Stimulated activated CD8-positive, alpha-beta memory T cell treated with anti-CD3 and anti-CD28 coated beads, Interleukin-4, amount 100 ng/mL, for 4 hours (primary cell): ENCODE measurements at places on chromosomes 11 and 22.

GRCh38 chr11:72828081-72828567, 13.9 kb downstream of the ATG16L2 start:
- DNase-seq, result no peak

DNA sequence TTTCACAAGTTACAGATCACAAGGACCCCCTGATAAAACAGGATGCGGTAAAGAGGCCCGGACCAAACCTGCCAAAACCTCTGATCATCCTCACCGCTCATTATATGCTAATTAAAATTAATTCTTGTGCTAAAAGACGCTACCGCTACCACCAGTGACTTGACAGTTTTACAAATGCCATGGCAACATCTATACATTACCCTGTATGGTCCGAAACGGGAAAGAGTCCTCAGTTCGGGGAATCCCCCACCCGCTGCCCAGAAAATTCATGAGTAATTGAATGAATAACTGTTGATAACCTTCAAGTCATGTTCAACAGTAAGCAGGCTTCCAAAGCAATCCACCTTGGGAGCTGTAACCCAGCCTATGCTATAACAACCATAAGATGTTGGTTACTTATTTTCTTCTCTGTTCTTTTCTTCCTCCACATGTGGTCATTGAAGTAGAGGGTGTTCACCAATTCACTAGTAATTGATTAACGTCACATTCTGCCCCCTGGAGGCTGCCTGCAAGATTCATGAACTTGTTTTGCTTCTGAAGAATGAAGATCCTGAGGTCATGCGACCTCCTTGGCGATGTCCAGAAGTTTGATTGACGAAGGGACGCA, 20.6 kb downstream of the APOBEC3H start:
- DNase-seq, result peak; percentile 69

DNA sequence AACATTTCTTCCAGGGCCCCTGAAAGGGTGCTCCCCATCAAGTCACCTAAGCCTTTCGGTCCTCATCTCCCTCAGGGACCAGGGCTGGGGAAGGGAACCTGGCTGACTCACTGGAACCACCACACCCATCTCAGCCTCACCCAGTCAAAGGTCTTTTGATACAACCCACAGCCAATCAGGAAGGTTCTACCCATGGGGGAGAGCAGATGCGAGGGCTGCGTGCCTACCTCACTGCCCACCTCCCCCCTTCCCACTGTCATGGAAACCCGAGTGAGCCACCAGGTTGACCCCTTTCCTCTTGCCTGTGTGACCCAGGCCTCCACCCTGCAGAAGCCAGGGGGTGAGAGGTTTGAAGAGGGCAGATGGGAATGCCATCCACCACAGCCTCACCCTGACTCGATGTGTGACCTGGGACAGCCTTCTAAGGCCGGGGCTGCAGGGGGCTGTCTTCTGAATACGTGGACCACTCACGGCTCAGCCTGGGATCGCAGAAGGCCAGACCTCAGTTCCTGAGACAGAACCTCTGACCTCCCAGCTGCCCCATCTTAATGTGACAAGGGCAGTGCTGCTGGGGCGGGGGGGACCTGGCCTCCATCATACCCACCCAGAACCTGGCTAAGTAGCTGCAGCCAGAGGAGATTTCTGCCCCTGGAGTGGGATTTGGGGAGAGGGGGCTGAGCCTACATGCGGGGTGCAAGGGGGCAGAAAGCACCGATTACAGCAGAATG, 2.7 kb downstream of the MDK start:
- no peak for DNase-seq

DNA sequence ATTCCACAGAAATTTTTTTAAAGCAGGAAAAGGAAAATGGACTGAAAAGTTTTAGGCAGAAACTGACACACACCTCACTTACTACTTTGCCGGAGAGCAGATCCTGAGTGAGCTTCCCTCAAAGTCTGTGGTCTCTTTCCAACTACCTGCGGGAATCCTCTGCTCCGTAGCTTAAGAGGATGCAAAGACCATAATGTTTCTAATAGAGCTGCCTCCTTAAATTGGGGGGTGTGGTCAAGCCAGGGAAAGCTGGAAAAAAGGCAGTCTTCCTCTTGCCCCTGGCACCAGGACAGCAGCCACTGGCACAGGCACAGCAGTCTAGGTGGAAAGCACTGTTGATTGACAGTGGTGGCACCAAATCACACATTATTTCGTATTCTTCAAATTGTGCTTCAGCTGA, at the start of gene ETS1:
Gene ETS1 (minus strand): TSS at position 144 of the 400 bp plus-strand sequence. CDS start 14,428 bp downstream, outside the sequence.
- no peak for DNase-seq

GRCh38 chr22:17336061-17336460, 33.2 kb upstream of the CECR2 start:
- no peak for DNase-seq

DNA sequence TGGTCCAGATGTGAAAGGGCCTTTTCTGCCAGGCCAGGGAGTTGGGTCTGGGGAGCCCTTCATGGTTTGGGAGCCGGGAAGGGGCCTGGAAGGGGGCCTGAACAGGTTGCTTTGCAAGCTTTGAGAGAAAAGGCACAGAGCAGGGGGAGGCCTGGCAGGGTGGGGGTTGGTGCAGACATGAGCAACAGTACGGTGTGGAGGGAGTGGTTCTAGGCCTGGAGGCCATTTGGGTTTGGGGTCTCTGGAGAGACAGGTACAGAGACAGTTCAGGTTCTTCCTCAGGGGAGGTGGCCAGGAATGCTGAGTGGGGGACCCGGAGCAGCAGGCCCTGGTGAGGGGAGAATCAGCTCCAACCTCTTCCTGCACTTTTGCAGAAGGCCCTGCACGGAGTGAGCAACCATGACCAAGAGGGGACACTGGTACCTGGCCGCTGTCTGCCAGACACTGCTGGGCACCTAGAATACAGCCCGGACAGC, 1.4 kb downstream of the KDELR3 start:
- DNase-seq, result no peak

- no peak for DNase-seq
Measured at GRCh38 chr11:26204839-26205238, 127.1 kb upstream of the ANO3 start.

- no peak for DNase-seq
Measured at GRCh38 chr22:38513063-38513462, 7.0 kb upstream of the DDX17 start.

DNA sequence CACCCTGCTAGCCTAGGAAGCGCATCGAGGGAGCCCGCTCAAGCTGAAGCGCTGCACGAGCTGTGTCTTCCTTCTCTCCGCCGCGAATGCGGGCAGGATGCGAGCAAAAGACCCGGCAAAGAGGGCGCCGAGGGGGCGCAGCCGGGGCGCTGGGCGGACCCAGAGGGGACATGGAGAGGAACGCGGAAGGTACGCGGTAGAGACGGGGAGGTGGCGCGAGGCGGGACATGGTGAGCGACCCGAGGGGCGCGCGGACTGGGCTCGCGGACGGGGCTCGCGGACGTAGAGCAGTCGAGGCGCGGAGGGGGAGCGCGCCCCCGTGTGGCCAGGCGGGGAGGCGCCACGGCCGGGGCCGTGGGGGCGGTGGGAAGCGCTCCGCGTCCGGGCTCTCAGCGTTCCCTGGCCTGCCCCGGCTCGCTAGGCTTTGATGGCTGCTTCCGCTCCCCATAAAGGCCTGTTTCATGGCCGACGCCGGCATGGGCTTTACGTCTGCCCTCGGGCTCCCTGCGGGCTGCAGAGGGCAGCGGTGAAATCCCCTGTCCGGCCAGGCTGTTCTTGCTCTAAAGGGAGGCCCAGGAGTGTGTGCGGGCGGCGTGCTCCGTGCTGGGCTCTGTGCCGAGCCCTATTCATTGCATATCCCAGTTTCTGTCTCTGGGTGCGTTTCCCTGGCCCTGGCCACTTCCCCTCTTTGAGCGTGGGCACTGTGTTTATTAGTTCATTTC, 31.2 kb upstream of the TRIM29 start:
- no peak for DNase-seq

- no peak for DNase-seq
Measured at GRCh38 chr11:94786264-94787126, 18.3 kb downstream of the AMOTL1 start.

DNA sequence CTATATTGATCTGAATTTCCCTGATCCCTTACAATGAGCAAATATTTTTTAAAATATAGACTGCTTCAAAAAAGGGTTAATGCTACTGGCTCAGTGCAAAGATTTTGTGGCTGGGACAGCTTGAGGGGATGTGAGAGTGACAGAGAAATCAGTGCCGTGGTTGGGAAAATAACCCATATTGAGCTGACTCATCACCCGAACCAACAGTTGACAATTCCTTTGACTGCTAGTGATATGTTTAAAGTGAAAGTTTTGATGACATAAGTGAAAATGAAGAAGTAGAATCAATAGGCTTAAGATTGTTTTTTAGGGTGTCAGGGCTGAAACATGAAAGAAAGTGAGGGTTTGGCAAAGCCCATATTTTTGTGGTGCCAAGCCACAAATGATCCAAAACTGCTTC, 257.1 kb upstream of the TENM4 start:
- no peak for DNase-seq

GRCh38 chr11:69106031-69106811, 49.5 kb upstream of the SMIM38 start:
- DNase-seq, result no peak

GRCh38 chr11:15730995-15731385, 616.3 kb downstream of the INSC start:
- DNase-seq, result no peak

DNA sequence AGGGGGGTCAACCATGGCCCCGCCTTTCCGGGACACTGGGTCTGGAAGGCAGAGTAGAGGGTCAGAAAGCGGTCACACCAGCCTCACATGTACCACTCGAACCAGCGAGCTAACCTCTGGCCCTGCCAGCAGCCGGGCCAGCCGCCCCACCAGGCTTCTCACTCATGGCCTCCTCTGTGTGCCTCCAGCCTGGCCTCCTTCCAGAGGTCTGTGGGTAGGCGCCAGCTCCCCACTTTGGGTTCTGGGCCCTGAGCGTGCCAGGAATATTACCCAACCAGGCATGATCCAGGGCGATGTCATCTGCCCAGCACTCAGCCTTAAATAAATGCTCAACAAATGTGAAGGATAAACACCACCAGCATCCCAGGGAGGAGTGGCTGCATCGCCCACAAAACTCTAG, 5.8 kb downstream of the SCUBE1 start:
- no peak for DNase-seq

DNA sequence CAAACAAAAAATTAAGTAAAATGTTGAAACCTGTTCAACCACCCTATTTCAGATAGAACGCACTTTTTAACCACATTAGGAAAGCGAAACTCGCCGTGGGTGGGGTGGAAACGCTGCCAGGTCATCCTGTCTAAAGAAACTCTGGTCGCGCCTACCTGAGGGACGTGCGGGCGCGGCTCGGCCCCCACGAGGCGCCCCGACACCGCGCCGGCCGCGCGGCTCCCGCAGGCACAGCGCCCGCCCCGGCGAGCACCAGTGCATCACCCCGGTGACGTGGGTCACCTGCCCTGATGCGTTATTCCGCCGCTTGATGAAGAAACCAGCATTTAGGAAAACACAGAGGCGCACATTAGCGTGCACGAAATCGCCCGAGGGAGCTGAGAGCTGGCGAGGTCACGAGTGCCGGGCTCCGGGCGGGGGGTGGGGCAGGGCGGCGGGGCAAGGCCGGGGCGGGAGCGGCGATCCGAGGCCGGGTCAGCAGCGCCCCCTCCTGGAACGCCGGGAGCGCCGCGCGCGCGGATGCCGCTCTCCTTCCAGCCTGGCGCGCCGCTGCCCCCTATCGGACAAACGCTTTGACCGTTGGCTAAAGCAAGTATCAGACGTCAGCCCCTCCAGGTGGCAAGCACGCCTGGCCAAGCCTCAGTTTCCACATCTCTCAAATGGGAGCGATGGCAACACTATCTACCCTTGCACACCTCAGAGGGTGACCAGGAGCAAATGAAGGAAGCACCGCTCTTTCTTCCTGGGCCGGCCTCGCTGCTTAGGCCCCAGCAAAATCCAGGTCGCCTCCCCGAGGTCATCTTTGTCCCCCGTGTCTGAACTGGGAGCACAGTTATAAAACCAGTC, 15.7 kb upstream of the SNX32 start:
- peak; percentile 93 for DNase-seq

- no peak for DNase-seq
Measured at GRCh38 chr22:42025421-42025820, 26.8 kb downstream of the WBP2NL start.

DNA sequence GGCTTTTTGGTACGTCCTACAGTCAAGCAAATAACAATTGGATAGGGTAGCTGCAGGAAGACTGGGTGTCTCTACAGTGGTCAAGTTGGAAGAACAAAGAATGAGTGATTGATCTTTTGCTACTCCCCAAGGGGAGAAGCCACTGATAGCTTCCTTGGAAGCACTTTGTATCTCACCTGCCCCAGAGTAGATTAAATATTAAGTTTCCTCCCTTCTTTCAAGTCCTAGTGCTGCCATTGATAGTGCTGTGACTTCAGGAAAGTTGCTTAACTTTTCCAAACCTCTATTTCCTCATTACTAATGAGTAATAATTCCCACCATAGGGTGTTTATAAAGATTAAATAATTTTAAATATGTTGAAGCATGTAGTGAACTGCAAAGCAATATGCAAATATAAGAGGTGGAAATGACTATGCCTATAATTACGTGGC, 35.6 kb upstream of the EHF start:
- DNase-seq, result no peak

GRCh38 chr11:23569134-23569533, 708.9 kb upstream of the CCDC179 start:
- DNase-seq, result no peak

- DNase-seq, result peak; percentile 44
Measured at GRCh38 chr22:49724893-49725489, 102.7 kb downstream of the BRD1 start.

DNA sequence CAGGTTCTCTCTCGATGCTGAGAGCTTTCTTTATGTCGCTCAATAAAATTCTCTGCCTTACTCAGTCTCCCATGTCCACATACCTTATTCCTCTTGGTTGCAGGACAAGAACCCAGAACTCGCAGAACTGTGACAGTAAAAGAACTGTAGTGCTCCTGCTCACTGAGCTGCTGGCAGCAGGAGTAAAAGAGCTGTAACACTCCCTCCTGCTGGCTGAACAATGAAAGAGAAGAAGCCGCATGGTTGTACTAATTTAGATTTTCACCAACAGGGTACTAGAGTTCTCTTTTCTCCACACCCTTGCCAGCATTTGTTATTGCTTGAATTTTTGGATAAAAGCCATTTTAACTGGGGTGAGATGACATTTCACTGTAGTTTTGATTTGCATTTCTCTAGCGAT, 433.2 kb downstream of the GUCY1A2 start:
- DNase-seq, result no peak

DNA sequence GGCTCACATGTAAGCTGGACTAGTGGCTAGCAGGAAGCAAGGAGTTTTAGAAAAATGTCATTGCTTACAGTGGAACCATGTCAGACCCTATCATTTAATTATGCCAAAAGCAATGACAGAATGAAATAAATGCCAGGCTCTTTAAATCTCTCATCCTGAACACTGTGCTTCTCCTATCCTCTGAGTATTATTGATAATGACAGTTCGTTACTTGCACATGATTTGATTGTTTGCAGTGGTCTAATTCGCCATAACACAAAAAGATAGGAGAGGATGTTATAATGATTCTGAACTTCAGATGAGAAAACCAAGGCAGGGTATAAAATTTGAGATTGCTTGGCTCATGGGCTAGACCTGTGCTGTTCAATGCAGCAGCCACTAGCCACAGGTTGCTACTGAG, 68.2 kb downstream of the FLI1 start:
- DNase-seq, result no peak

DNA sequence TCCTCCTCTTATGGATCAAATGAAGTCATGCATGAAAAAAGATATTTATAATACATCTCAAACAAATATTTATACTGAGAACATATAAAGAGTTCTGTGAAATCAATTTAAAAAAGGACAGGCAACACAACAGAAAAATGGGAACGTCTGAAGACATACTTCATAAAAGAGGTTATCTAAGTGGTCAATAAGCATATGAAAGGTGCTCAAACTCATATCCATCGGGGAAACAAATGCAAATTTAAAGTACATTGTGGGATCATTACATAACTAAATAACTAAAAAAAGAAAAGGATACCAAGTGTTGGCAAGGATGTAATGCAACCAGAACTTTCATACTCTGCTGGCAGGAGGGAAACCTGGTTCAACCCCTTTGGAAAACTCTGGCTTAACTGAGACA, 22.3 kb downstream of the TPST2 start:
- DNase-seq, result no peak
